ENCODE measurements at places on chromosomes 1 and 21.
A peak's percentile ranks its signal among the peaks of the same experiment; 100 is the strongest.

- no peak for DNase-seq
Observed at GRCh38 chr1:38451541-38451993, 405.0 kb upstream of the POU3F1 start.

- no peak for DNase-seq
Observed at GRCh38 chr21:43585924-43586413, 73.3 kb downstream of the HSF2BP start.

GRCh38 chr21:24197132-24197643, 1410.1 kb downstream of the MRPL39 start:
- DNase-seq, result no peak

GRCh38 chr1:84571150-84571535, 3.1 kb downstream of the CTBS start:
- no peak for DNase-seq

DNA sequence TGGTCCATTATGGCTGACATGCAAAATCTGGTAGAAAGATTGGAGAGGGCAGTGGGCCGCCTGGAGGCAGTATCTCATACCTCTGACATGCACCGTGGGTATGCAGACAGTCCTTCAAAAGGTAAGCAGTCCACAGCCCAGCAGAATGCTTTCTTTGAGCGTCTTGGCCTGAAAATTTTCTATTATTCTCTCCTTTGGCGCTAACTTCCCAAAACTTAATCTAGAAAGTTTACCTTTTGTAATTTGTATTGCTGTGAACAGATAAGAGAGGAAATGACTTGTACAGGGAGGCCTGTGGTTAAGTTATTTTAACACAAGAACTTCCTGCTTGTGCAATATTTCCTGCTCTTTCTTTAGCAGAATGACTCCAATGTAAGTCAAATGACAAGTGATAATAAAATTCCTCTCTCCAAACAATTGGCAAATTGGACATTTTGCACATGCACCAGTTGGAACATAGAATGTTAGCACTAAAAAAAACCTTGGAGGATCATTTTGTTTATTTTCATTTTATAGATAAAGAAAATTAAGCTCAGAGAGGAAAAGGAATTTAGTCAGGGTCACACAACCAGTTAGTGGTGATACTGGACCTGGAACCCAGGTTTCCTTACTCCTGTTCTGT, 18.9 kb downstream of the CAP1 start:
- no peak for DNase-seq

- no peak for DNase-seq
Observed at GRCh38 chr1:6016191-6016865, 24.1 kb upstream of the NPHP4 start.

DNA sequence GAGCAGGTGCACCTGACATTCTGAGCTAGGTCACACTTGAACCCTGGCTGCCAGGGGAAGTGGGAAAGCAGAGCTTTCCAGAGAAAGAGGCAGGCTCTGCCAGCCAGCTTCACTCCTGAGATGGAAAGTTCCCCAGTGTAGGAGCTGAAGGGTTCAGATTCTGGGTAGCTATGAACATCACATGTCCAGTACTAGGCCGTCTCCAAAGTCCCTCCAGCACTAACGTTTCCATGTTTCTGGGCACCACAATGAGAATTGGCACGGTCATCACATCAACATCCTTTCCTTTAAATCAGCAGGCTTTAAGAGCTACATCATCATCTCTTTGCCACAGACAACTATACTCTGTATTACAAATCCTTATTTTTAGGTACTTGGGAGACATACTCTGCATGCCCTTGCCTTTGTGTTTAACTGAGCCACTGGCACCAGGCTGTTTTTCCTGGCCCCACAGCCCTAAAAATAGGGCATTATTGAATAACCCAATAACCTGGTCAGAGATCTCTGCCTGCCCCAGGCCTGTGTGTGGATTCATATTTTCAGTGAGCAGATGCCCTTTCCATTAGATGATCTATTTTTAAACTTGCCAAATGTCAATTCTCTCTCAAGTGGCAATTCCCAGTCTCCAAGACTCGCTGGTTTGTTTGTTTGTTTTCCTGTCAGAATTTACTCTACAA, 35.4 kb upstream of the USP24 start:
- no peak for DNase-seq

- DNase-seq, result no peak
Observed at GRCh38 chr1:241034203-241034936, 322.6 kb downstream of the RGS7 start.

- DNase-seq, result no peak
Observed at GRCh38 chr21:32886339-32886738, 114.8 kb upstream of the PAXBP1 start.

DNA sequence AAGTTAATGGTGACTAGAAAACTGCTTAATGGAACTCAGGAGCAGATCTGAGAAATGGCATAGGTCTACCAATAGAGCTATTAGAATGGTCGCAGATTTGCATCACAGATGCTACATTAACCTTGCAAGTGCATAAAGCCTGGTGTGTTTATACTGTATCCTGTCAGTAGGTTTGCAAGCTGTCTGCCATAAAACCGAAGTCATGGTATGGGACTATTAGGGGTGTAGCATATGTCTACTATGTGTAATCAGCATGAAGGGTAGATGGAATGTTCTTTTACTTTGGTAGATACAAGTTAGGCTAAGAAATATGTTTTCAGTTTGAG, 574.2 kb upstream of the ADGRL2 start:
- no peak for DNase-seq

- DNase-seq, result no peak
Observed at GRCh38 chr1:168081373-168082007, 55.2 kb downstream of the GPR161 start.

- no peak for DNase-seq
Observed at GRCh38 chr1:161046605-161047228, 940 bp upstream of the USF1 start.

DNA sequence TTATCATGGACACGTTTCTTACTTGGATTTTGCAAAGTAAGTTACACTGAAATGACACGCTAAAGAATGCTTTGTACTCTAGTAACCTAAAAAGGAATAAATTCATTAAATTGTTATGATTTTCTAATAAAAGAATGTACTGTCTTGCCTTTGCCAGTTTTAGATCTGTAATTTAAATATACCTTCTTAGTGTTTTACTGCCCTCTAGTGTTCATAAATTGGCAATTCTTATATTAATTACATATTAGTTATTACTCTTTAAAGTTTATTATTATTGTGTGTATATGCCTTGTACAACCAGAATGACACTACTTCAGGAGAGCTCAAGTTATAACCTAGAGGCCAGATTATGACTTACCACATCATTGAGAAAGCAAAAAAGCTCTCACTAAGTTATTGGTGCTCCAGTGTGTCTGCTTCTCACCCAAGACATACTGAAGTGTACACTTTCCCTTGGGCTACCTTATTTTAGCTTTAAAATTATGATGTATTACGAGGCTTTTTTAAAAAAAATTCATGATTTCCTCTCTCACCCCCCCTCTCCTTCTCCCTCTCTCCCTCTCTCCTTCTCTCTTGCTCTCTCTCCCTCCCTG, 169.9 kb downstream of the HS2ST1 start:
- DNase-seq, result no peak

GRCh38 chr1:18953731-18954231, 2.7 kb downstream of the IFFO2 start:
- no peak for DNase-seq

DNA sequence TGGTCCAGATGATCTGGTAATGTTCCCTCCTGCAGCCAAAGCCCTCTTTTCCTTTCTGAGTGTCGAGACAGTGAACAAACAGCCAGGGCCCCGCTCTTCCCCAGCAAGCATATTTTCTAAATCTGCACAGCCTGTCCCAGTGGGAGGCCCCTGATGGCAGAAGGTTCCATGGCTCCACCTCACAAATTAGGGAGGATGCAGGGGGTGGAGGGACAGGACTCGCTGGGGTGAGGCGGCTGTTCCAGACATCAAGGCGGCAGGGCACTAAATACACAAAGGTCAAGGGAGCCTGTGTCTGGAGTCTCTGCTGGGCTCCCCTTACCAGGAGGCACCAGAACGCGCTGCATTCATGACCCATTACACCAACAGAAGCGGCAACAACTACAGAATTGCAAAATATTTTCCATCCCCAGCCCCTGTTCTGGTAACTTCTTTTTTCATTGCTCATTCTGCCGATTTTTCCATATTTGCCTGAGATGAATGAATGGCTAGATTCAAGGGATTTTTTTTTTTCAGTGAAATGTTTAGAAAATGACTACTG, 27.0 kb upstream of the PRELP start:
- no peak for DNase-seq

GRCh38 chr1:21311016-21311415, 20.8 kb upstream of the ECE1 start:
- no peak for DNase-seq

- DNase-seq, result no peak
Observed at GRCh38 chr21:24316277-24316922, 1290.9 kb downstream of the MRPL39 start.

DNA sequence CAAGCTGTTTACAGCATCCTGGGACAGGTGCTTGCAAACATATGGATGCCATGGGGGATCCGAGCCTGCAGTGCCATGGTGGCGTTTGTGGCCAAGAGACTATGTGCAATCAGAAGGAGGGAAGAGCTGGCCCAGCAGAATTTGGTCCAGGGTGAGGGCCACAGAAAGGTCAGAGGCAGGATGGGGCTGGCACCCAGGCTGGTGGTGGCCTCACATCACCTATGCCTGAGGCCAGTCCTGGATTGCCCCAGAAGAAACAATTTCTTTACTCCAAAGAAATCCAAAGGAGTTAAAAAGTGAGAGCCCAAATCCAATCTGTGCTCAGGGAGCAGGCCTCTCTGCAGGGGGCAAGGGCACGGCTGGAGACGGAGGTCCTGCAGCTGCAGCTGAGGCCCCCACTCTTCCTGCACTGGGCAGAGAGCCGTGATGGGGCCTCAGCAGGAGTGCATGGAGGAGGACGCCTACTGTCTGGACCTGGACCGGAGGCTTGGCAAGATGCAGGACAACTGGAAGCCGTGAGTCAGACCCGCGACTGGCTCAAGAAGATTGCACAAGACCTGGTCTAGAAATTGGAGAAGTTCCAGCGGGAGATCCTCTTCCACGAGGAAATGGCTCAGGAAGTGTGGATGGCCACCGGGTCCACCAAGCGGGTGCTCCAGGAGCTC, 163.5 kb downstream of the RYR2 start:
- DNase-seq, result no peak

- DNase-seq, result no peak
Observed at GRCh38 chr1:204107892-204108291, 35.0 kb downstream of the SOX13 start.

DNA sequence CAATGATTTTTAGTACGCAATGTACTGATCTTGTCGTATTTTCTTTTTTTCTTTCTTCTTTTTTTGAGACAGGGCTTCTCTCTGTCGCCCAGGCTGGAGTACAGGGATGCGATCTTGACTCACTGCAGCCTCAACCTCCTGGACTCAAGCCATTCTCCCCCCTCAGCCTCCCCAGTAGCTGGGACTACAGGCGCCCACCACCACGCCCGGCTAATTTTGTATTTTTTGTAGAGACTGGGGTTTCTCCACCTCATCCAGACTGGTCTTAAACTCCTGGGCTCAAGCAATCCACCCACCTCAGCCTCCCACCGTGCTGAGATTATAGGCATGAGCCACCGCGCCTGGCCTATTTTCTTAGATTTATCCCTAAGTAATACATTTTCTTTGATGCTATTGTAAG, 43.9 kb upstream of the COL6A2 start:
- peak; percentile 22 for DNase-seq

DNA sequence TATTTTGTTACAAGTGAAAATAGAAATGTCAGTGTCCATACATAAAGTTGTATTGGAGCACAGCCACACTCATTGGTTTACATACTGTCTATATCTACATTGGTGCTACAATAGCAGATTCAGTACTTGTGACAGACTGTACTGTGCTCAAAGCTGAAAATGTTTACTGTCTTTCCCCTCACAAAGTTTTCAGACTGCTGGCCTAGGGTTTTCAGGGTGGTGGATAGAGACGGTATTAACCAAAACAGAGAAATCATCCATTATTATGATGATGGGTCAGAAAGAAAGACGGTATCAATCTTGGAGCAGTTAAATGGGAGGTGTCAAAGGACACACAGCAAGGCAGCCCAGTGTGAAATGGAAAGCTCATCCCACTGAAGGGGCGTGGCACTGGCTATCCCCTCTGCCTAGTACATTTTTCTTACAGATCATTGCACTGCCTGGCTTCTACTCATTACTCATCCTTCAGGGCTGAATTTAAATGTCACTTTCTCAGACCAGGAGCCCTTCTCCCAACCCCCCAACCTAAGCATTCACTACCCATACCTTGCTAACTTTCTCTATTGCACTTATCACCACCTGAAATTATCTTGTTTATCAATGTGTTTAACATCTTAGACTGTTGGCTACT, 10.2 kb downstream of the JAK1 start:
- DNase-seq, result peak; percentile 47

DNA sequence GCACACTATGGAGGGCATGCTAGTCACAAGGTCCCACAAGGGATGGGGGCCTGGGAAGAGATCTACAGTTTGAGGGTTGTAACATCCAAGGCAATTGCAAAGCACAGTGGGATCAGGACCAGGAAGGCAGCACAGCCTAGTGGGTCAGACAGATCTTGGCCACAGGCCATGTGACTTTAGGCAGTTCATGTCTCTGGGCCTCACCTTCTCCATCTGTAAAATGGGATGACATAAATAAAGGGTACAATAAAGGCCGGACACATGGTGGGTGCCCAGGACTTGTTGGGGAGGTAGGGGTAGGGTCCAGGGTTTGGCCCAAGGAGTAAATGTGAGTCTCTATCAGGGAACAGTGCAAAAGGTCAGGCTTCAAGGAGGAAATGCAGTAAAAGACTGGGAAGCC, 18.1 kb upstream of the IGSF21 start:
- no peak for DNase-seq

DNA sequence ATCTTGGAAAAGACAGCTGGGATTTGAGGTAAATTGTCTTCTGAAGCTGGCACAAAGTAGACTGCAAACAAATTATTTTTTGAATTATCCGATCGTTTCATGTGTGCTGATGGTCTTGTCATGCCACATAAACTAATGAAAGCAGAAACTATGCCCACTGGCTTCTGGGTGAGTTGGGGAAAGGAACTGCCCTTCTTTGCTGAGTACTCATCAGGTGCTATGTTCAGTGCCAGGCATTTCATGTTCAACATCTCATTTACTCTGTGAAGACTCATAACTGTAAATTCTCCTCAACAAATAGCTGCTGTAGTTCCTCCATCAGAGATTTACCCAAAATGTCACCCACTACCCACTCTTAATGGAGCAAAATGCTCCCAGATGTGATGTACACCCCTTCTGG, 1.2 kb downstream of the TRIT1 start:
- no peak for DNase-seq

- DNase-seq, result no peak
Observed at GRCh38 chr1:214801191-214801590, 198.2 kb downstream of the CENPF start.

- no peak for DNase-seq
Observed at GRCh38 chr1:200980452-200980772, 43.1 kb downstream of the KIF21B start.

GRCh38 chr1:58784758-58785441, 1.1 kb upstream of the JUN start:
- DNase-seq, result peak; percentile 81

GRCh38 chr1:235409042-235409820, 42.0 kb downstream of the TBCE start:
- no peak for DNase-seq

All from stimulated activated CD8-positive, alpha-beta memory T cell treated with anti-CD3 and anti-CD28 coated beads, Interleukin-4, amount 100 ng/mL, for 48 hours (primary cell).